ENCODE measurements at places on chromosomes 2 and 18. TPM values are rescaled to one million over a fixed set of nuclear protein-coding genes. Genes with fewer than 3 reads are reported as not detected.

- no peak for DNase-seq
Measured at GRCh38 chr2:217826520-217826919, 176.3 kb downstream of the TNS1 start.

DNA sequence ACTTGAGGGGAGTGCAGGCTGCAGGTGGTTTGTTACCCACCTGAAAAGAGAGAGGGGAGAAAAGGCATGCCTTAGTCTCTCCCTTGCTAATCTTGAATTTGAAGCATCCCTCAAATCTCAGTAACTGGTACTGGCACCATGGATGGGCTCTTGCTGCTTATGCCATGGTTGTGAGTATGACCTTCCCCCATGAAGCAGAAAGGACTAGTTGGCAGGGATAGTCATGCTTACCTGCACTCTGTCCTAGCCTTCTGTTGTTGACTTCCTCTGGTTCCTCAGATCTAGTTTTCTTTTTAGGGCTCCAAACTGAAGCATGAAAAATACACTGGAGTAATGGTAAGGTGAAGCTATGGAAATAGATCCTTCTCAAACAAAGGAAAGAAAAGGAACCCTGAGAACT lies 191.2 kb downstream of the SPAG16 start:
- DNase-seq = no peak

DNA sequence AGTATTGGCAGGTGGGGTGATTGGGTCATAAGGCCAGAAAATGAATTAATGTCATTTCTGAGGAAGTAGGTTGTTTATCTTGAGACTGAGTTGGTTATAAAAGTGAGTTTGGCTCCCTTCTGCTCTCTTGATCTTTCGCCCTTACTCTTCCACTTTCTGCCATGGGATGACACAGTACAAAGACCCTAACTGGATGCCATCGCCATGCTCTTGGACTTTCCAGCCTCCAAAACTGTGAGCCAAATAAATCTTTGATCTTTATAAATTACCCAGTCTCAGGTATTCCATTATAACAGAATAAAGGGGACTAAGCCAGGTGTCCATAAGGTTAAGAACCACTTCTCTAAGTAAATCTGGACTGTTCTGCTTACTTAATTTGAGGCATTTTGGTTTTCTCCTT lies 44.4 kb downstream of the MAP4K3 start:
- DNase-seq = no peak

Gene ALPI
- polyA plus RNA-seq = not detected

Gene TEX44
- polyA plus RNA-seq = not detected

DNA sequence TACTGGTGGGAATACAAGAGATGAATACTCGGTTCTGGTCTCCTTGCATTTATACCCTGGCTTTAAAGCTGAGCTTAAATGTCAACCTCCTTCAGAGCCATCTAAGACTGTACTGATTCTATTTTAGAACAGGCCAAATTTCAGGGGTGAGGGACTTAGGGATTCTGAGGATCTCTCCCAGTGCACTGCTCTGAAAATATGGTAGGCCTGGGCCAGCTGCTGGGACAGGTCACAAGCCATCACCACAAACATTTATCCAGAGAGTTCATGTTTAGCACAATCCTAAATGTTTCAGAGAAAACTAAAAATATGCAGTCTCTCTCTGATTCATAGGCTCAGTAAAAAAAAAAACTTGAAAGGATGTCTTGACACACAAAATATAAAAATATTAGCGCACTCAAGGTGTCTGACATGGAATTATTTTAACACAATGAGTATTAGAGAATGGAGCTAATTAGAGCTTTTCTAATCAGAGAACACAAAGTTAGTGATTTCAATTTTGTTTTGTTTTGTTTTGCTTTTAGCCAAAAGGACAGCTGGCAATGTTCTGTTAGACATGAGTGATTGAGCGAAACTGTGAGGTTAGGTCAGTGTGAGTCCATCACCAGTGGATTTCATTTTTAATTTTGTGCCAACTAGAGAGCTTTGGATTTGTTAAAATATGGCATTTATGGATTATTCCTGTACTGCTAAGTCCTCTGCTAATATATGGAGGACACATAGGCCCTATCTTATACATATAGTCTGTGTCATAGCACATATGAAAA lies 38.8 kb downstream of the MFSD6 start:
- no peak for DNase-seq

Gene MYO7B
- polyA plus RNA-seq = 0.51 TPM

DNA sequence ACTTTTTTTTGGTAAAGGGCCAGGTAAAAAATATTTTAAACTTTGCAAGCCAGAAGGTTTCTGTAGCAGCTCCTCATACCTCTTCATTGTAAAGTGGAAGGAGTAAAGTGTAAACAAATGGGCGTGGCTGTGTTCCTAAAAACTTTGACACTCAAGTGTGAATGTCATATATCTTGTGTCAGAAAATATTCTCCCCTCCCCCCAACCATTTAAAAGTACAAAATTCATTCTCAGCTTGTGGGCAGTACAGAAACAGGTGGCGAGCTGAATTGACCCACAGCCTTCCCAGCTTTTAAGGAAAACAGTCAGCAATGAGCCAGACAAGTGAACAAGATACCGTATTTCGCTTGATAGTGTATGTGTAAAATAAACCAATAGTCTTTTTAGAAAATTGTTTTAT lies 4.0 kb downstream of the YPEL5 start:
- no peak for DNase-seq

DNA sequence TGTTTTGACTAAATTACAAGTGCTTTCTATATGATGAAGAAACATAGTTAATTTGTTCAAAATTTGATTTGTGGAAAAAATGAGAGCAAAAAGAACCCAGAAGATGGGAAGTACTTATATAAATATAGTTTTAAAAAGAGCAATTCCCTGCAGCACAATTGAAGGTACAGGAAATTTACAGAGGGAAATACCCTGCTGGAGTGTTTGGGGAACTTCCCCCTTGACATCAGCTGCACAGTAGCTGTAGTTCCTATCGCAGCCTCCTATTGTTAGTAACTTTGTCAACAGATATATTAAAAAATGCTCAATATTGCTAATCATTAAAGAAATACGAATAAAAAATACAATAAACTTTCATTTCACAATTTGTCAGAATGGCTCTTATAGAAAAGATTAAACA lies 1118.8 kb upstream of the ZEB2 start:
- DNase-seq = no peak

DNA sequence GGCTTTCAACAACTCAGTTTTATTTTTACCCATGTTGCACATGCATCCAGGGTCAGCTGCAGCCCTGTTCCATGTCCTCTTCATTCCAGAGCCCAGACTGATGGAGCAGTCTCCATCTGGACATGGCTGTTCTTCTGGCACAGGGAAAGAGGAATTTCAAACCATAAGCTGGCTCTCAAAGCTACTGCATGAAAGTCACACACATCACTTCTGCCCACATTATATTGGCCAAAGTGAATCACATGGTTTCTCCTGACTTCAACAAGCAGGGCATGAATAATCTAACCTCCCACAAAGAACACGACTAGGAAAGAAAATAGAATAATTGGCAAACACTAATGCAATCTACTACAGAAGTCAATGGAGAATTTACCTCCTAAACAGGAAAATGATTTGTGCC lies 94.2 kb downstream of the FTCDNL1 start:
- no peak for DNase-seq

Gene KCNK3
- 23.9 TPM for polyA plus RNA-seq

GRCh38 chr18:79567481-79568147 lies 112.0 kb upstream of the CTDP1 start:
- DNase-seq = peak; percentile 45

DNA sequence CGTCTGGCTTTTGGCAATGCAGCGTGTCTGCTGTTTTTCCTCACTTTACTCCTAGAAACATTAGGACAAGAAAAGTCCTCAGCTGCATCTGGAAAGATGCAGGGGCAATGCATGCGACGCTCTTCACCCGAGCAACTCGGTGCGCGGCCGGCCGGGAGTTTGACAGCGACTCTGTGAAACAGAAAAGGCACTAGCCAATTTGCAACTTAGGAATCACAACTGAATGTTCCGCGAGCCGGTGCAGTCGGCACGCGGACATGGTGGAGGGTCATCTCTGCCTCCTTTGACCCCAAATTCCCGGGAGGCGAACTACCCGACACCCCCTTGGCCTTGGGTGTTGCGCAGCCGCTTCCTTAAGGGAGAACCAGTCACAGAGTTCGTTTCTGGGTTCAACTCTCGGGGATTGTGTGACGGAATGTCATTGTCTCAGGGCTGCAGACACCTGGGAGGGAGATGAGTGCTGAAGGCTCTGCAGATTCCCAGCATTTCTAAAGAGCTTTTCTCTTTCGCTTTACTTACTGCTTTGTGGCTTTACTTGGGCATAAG lies 9.8 kb downstream of the NR4A2 start:
- no peak for DNase-seq

Gene PRSS56
- polyA plus RNA-seq = not detected

Gene VWA3B
- polyA plus RNA-seq = 5.0 TPM

Gene SPAG16
- 44.9 TPM for polyA plus RNA-seq

DNA sequence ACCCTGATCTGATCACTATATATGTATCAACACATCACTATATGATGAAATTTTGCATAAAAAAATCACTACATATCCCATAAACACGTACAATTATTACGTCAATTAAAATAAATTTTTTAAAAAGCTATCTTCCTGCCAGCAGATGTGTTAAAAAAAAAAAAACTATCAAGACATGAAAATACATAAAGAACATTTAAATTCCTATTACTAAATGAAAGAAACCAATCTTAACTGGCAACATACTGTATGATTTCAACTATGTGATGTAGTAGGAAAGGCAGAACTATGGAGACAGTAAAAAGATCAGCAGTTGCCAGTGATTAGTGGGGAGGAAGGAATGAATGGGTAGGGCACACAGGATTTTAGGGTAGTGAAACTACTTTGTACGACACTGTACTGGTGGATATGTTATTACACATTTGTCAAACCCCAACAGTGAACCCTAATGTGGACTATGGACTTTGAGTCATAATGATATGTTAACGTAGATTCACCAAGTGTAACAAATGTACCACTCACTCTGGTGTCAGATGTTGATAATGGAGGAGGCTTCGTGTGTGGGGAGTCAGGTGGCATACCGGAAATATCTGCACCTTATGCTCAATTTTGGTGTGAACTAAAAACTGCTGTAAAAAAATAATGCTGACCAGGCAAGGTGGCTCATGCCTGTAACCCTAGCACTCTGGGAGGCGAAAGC lies 27.4 kb downstream of the USP34 start:
- DNase-seq = no peak

Gene MYCN
- 16.4 TPM for polyA plus RNA-seq

Gene ABI2
- 79.1 TPM for polyA plus RNA-seq

- no peak for DNase-seq
Measured at GRCh38 chr2:21728133-21728532, 604.4 kb downstream of the TDRD15 start.

DNA sequence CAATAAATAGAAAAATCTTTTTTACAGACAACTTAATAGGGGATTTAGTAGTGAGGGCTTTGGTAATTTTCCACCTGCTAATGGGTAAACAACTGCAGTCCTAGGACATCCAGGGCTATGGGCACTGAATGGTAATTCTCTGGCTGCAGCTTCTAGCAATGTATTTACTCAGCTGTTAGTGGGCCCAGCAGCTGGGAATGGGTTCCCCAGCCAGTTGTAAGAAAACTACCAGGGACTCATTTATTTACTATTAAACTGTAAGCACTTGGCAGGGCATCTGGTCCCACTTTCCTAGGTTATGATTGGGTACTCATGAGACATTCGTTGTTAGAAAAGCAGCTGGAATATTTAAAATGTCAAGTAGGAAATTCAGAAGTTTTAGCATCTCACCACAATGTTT lies 363.8 kb upstream of the TRIB2 start:
- peak; percentile 18 for DNase-seq

DNA sequence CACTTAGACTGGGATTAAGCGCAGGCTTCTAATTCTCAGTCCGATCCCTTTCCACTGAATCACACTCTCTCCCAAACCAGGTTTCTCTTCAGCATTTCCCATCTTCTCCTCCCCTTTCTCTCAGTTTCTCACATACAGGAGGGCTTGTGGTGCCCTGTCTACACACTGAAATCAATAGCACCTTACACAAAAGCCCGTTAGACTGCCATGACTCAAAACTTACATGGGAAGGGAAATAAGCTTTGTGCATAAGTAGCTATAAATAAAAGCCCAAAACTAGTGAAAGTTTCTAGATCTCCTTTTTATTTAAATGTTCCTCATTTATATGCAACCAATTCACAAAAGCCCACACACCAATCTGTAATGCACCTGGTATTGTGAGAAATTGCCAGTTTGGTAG lies 318.4 kb downstream of the TXNL1 start:
- DNase-seq = no peak

GRCh38 chr18:35345460-35345921 lies 1.3 kb upstream of the ZNF24 start:
- peak; percentile 73 for DNase-seq

GRCh38 chr2:224078656-224079055 lies 39.6 kb upstream of the SERPINE2 start:
- no peak for DNase-seq

Gene C2orf80
- 0.19 TPM for polyA plus RNA-seq

DNA sequence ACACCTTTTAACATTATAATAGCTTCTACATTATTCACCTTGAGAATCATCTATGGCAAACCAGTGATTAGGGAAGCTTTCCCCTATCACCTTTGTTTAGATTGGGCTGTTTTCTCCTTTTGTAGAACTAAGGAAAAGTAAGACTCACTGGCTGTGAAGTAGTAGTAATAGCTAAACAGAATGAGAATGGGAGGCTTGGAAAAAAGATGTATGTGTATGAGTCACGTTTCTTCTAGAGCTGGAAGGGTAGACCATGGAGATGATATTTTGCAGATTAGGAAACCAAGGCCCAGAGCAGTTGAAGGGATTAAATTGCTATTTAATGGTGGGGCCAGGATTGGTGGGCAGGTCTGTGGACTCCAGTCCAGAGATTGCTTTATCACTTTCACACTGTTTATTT lies 214.5 kb downstream of the MCFD2 start:
- DNase-seq = no peak

- DNase-seq = no peak
Measured at GRCh38 chr2:158578703-158579330, 122.1 kb downstream of the PKP4 start.

DNA sequence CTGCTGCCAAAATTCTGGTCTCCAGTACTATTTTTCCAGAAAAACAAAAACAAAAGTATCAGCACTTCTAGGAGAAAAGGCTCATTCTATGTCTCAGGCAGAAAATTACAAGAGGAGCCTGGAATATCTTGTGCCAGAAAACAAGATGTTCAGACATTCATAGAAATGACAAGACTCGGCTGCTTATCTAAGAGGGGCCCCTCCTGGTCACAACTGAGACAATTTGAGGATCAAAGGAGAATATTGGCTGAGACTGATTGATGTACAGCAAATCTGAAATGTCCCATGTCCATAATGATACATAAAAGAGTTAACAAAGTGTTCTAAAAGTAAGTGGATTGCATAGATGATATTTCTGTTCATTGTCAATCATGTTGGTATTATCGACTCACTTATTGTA lies 2.4 kb upstream of the RPS7 start:
- DNase-seq = no peak

Gene FBLN7
- 11.8 TPM for polyA plus RNA-seq

DNA sequence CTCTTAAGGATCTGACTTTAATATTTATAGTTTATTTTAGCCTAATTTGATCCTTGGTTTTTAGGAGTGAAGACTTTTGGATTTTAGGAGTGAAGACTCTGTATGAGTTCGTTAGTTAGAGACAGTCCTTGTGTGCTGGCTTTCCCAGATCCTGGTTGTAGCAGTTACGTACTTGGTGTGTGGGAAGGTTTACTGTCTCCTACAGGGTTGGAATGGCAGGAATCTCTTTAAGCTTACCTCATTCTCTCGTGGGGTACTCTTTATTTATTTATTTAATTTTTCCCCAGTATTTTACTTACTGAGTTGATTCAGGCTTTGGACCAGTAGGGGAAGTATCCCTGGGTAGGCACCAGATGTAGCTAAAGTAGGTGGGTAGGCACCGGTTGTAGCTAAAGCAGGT lies 1.8 kb upstream of the CXCR2 start:
- no peak for DNase-seq

Gene GALR1
- 0.15 TPM for polyA plus RNA-seq

GRCh38 chr2:69307579-69308064 lies 79.4 kb downstream of the GFPT1 start:
- DNase-seq = no peak
